ENCODE measurements at places on chromosomes 7 and 10.

- DNase-seq = no peak
Measured at GRCh38 chr7:29565982-29566746, 2.5 kb downstream of the PRR15 start.

DNA sequence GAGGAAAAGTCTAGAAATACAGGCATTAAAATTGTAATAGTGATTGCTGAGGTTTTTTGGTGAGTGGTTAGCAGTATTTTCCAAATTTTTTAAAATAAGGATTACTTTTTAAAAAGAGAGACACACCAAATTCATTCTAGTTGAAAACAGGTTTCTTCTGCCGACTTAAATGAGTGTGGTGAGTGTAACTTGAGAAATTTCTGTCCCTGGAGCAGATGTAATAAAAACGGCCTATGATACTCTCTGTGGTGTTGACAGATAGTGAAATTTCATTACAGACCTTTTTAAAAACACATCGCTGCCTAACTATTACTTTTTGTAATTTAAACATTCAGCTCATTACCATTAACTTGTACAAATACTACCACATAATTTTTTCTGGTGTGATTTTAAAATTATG is 90.1 kb downstream of the CYP51A1 start:
- DNase-seq = no peak

DNA sequence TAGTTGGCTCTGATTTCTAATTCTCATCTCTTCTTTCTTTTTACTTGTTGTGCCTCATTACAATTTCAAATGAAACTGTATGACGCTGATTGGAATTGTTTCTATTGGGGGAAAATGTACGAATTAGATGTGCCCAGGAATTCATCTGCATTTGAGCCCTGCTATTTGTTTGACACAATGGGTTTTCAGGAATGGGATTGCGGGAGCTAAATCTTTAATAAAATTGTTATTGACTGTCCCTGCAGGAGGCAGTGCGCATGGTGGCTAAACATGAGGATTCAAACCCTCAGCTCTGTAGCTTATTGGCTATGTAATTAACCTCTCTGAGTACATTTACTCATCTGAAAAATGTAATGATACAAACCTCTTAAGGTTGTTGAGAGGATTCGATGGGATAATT is 181.6 kb downstream of the NXPH1 start:
- no peak for DNase-seq

DNA sequence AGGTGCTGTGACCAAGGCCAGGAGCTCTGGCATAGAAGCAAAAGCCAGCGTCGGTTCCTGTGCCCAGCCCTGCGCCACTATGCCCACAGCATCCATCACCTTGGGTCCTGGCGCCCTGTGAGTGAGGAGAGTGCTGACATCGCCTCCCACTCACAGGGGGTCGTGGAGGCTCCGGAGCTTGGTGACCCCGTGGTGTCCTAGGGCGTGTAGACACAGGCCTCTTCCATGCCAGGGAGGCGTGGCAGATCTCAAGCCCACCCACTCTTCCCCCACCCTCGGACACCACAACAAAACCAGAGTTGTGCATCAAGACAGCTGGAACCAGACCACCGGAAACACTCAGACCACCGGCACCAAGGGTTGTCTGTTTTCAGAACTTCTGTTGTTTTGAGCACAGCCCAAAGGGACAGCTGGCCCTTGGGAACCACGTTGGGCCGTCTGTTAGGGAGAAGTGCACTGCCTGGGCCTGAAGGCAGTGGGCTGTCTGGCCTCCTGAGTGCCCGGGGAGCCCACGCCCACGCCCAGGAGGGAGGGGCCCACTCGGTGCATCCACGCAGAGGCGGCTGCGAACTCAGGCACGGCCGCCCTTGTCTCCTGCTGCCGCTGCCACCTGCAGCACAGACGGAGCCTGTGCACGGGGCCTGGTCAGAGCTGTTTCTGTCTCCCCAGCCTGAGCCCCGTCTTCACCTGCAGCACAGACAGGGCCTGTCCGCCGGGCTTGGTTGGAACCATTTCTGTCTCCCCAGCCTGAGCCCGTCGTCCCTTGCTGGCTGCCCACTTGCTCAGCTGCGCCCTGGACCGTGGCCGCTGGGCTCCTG is 106.3 kb downstream of the INPP5A start:
- no peak for DNase-seq

- no peak for DNase-seq
Measured at GRCh38 chr10:78744056-78744455, 324.7 kb upstream of the ZMIZ1 start.

GRCh38 chr10:104300736-104301292 is 31.8 kb downstream of the GSTO2 start:
- DNase-seq = no peak

- DNase-seq = no peak
Measured at GRCh38 chr7:14054125-14054524, 64.7 kb upstream of the ETV1 start.

- no peak for DNase-seq
Measured at GRCh38 chr10:70991140-70992124, 103.1 kb upstream of the PCBD1 start.

GRCh38 chr10:92010047-92010735 is 86.6 kb downstream of the BTAF1 start:
- no peak for DNase-seq

DNA sequence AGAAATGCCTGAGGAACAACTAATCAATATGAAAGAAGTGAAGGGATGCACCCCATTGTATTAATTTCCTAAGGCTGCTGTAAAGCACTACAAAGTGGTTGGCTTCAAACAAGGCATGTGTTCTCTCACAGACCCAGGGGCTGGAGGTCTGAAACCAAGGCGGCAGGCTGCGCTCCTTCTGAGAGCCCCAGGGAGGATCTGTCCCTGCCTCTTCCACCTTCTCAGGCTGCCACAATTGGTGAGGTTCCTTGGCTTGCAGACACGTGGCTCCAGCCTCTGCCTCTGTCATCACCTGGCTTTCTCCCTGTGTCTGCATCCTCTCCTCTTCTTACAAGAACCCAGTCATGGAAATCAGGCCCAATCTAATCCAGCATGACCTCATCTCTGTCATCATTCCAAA is 110.1 kb downstream of the TNS3 start:
- DNase-seq = no peak

DNA sequence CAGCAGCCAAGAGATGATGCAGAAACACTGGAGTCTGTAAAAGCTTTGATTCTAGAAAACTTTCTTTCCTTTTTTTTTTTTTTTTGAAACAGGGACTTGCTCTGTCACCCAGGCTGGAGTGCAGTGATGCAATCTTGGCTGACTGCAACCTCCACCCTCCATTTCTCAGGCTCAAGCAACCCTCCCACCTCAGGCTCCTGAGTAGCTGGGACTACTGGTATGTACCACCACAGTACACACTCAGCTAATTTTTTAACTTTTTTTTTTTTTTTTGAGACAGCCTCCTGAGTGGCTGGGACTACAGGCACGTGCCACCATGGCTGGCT is 17.0 kb upstream of the BAG3 start:
- DNase-seq = no peak

DNA sequence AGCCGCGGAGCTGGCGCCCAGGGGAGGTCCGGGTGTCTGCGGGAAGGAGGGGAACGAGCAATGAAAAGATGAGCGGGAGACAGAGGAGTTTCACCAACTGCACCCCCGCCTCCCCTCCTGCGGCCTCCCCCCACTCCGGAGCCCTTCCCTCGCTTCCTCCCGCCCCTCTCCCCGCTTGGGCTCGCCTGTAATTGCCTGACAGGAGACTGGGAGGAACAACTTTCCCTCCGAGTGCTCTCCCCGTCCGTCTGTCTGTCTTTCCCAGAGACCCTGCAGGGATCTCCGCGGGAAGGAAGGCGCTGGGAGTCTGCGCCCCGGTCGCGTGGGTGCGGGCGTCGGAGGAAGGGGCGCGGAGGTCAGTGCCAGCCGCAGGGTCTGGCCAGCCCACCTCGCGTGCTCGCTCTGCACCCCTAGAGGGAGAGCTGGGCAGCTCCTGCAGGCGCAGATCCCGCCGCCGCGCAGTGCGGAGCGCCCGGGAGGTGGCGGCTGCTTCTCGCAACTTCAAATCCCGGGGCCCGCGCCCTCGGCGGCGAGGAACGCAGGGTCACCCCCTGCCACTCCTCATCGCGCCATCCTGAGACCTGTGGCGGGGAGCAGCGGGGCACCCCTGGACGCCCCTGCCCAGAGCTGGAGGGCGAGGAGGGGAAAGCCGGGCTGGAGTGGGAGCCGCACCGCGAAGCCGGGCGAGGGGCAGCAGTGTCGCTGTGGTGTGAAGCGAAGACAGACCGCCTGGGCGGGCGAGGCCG is 511 bp upstream of the NRP1 start:
- DNase-seq = no peak

GRCh38 chr7:98133181-98133580 is 26.5 kb downstream of the LMTK2 start:
- DNase-seq = no peak

DNA sequence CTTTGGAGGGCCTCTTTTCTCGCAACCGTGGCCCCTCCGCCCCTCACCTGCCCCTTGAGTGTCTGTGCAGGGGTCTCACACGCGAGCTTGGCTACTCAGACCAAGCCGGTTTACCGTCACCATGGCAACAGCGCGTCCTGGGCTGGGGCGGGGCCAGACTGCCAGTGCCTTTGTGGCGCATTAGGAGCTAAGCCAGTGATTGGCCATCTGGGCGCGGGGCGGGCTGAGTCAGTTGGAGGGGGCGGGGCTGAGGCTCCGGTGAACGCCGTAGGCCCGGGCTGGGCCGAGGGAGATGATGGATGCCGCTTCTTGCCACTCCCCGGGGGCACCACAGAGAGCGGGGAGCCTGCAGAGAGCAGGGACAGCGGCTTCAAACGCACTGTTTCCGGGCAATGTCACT is 48.7 kb upstream of the FXYD4 start:
- DNase-seq = peak; percentile 80

- DNase-seq = no peak
Measured at GRCh38 chr7:50261593-50261992, 42.9 kb upstream of the IKZF1 start.

DNA sequence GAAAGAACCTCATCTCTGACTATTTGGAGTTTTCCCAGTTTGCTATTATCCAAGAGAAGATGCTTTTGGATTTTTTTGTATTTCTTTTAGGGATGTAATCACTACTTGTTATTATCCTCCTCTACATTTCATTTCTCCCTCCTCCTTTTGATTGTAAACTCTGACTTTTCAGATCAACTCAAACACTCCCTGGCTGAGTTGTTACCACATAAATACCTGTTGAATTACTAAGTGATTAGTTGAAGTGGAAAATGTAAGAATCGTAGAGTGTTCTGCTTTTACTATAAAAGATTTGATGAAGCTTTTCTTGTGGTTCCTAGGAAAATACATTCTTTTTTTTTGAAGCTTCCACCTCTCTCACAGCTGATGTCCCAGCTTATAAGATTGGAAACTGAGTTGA is 164.1 kb upstream of the C1GALT1 start:
- no peak for DNase-seq

- DNase-seq = no peak
Measured at GRCh38 chr7:44101966-44102845, 1.9 kb upstream of the AEBP1 start.

GRCh38 chr7:158808126-158808525 is 21.2 kb downstream of the ESYT2 start:
- no peak for DNase-seq

DNA sequence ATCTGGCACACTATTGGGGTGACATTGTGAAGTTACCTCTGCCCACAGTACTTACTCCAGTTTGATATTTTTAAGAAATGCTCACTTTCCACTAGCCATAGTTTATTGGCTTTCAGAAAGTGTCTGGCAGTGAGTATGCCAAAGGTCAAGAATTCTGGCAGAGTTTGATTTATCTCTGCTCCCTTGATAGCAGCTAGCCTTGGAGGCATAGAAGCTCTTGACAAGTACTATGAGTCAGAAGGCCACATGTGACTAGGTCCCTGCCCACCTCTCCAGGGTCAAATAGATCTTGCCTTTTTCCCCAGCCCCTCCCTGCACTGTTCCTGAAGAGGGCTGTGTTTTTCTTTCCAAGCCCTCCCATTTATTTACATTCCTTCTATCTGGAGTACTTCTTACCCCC is 202.2 kb downstream of the AUTS2 start:
- DNase-seq = no peak

DNA sequence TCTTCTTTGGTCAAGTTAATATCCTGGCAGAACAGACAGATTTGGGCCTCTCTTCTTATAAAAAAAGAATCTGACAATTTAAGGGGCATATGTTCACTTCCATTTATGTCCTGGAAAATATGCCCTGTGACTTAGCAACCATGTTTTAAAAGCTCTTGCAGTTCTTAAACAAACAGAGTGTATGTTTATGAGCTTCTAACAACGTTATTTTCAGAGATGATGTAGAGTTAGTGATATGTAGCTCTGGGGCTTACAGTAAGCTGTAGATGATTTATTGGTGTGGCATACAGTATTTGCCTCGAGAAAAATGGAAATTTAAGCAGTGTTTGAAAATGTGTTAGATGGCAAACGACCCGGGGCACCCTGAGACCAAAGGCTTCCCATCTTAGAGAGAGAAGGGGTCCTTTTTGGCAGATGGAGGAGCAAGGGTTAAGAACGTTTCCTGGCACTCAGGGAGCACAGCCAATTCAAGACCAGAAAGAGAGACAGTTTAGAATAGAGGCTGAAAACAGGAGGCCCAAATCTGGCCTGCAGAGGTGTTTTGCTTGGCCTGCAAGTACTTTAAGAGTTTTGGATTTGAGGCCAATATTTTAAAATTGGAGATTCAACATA is 397.5 kb downstream of the KCNMA1 start:
- DNase-seq = no peak

DNA sequence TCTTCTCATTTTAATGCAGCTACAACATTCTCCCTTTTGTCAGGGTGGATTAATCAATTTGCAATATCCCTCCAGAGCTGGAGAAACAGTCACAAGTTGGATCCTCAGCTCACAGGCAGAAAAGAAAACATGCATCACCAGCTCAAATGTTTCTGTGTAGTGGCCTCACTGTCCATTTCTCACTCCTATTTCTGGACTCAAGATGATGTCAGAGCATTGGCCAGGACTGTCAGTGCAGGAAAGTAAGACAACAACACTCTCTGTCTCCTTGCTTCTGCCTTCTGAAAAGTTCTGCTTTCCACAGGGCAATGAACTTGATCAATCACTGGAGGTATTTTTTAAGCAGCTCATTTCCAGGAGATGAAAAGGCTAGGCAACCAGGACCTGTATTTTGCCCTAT is 8.2 kb upstream of the SVIL start:
- no peak for DNase-seq

DNA sequence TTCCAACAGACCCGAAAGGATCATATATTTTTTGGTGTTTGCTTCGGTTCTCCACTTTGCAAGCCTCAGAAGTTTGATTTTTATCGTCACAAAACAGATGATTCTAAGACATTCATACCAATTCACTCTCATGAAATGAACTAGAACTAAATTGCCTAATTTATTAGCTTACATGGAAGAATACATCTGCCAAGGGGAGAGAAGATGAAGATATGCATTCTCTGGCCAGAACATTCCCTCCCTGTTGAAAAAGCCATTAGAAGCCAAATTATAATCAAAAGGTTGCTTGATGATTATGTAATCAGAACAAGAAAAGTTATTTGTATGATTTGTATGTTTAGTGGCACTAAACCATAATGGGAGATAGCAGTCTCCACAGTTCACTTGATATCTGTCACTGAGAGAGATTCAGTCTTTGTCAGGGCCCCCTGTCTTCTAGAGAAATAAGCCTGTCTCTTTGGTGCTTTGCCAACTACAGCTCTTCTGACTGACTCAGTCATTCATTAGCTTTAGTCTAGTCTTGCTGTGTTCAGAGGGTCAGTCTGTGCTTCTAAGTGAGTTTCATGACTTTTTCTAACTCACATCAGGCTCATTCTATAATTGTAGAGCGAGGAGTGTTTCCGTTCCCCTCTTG is 95.3 kb upstream of the GNAI1 start:
- no peak for DNase-seq

GRCh38 chr10:15842556-15843169 is 17.6 kb downstream of the MINDY3 start:
- DNase-seq = no peak
